ENCODE measurements at places on chromosomes 5 and 9. TPM values are rescaled to one million over a fixed set of nuclear protein-coding genes. Genes with fewer than 3 reads are reported as not detected.

Gene TRIM52
- total RNA-seq, result 62.7 TPM

Gene PPP6C
- total RNA-seq, result 51.9 TPM

Gene ADAMTS6
- total RNA-seq, result 9.6 TPM

Gene PCDHGA5
- 0.13 TPM for total RNA-seq

Gene ARL14EPL
- total RNA-seq, result not detected

Gene TMOD1
- total RNA-seq, result 0.96 TPM

Gene CHSY3
- total RNA-seq, result not detected

Gene MARCOL
- total RNA-seq, result not detected

Gene INSL4
- total RNA-seq, result not detected

Gene TPRN
- total RNA-seq, result 10.1 TPM

Gene SLC6A18
- total RNA-seq, result not detected

Gene SAXO1
- total RNA-seq, result 0.26 TPM

Gene FOXD4L3
- 0.25 TPM for total RNA-seq

Gene CDH10
- not detected for total RNA-seq

Gene TOR1B
- 27.8 TPM for total RNA-seq

Gene ANKRD31
- total RNA-seq, result 2.8 TPM

Gene PALM2AKAP2
- not detected for total RNA-seq

Gene PTGS1
- total RNA-seq, result 1.0 TPM

Gene INSYN2B
- not detected for total RNA-seq

Gene GEMIN5
- 16.3 TPM for total RNA-seq

Gene TAF11L5
- total RNA-seq, result not detected

Measured in naive thymus-derived CD8-positive, alpha-beta T cell (primary cell).